Amniotic stem cell (primary cell): ENCODE measurements at places on chromosomes 12 and 14.
A peak's percentile ranks its signal among the peaks of the same experiment; 100 is the strongest.

GRCh38 chr12:105580821-105581352 is 250.4 kb downstream of the C12orf75 start:
- no peak for DNase-seq

DNA sequence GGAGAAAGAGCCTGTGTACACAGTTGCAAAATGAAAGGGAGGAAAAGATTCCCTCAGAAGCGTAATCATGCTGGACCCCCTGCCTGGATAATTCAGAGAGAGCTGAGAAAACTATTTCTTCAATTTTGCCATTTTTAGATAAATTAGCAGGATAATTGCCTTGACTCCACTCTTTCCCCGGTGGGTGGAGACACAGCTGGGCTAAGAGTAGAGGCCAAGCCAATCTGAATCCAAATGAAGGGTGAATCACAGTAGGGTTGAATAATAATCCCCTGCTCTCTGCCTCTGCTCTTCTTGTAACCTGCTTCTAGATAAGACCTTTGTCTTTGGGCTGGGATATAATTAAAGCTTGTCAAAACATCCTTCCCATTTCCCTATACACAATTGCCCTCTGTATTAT is 150.1 kb downstream of the CAPZA3 start:
- DNase-seq: no peak

- DNase-seq: no peak
Measured at GRCh38 chr12:76375470-76375869, 27.3 kb upstream of the BBS10 start.

GRCh38 chr14:74786796-74787315 is 23.7 kb downstream of the YLPM1 start:
- DNase-seq: no peak

- no peak for DNase-seq
Measured at GRCh38 chr12:46921764-46922133, 96.0 kb upstream of the SLC38A4 start.

- no peak for DNase-seq
Measured at GRCh38 chr14:75196468-75196867, 20.1 kb upstream of the TMED10 start.

DNA sequence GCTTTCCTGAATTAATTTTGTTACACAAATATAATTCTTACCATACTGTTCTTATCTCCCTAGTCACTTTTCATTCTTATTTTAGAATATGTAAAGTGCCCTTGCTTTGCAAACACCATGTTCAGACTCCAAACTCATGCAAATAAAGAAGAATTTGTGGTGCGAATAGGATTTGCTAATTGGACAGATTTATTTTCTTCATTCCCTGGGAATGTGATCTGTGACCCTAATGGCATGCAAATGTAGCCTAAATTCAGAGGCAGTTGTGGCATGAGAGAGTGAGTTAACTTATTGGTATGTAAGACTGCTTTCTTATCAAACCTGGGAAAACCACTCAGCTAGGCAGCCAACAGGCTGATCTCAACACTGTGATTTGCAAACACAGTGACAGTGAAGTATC is 10.0 kb downstream of the CAPZA3 start:
- DNase-seq: peak; percentile 32

DNA sequence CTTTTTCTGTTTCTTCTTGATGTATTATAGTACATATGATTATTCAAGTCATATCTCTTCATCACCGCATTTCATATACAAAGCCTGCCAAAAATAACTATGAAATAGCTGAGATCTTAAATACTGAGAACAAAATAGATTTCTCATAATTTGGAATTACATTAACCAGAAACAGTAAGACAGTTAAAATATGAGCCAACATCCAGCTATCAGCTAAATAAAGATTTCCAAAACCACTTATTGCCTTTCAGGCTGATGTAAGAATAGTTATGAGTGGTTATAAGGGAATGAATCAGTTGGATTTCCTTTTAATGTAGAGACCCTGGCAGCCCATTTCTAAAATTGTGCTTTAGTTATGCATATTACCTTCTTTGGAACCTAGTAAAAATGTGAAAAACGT is 47.4 kb downstream of the TMEM117 start:
- no peak for DNase-seq

- DNase-seq: no peak
Measured at GRCh38 chr12:48022180-48022521, 17.9 kb upstream of the COL2A1 start.

DNA sequence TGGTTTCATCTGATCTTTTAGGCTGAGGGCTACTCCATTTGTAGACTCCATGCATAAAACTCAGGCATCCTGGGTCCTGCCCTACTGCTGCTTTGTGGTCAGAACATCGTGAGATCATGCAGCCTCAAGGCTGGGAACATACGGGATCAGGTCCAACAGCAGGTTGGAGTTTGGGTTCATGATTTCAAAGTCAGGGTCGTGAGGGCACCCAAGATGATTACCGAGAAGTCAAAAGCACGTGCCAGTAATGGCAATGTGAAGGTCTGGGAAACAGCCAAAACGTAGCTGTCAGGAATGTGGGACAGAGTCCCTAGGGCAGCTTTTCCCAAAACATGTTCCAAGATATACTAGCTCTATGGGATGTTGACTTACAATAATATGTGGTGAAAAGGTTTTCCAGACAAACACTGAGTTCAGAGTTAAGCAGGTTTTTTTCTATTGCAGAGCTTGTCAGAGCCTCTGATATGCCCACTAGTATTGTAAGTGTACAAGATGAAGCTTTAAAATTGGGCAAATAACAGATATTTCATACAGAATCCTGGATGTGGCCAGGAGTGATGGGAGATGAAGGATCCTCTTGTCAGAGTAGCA is 130.3 kb upstream of the DNM1L start:
- DNase-seq: no peak

- DNase-seq: no peak
Measured at GRCh38 chr14:73231981-73232851, 5.1 kb upstream of the PAPLN start.

DNA sequence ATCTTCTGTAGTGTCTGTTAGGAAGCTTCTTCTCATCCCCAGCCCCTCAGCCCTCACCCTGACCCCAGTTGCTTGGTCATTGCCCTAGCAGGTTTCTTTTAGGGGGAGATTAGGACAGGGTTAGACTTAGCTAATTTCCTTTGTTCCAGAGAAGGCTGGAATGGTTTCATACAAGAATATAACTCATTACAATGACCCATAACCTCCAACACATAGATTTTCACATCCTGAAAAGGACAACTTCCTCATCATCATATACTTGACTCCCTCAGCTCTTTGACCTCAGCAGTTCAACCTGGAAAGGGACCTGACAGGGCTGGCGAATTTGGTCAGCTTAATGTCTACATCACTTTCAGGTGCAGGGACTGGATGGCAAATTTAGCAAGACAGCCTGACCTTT is 8.0 kb upstream of the BHLHE41 start:
- DNase-seq: no peak

DNA sequence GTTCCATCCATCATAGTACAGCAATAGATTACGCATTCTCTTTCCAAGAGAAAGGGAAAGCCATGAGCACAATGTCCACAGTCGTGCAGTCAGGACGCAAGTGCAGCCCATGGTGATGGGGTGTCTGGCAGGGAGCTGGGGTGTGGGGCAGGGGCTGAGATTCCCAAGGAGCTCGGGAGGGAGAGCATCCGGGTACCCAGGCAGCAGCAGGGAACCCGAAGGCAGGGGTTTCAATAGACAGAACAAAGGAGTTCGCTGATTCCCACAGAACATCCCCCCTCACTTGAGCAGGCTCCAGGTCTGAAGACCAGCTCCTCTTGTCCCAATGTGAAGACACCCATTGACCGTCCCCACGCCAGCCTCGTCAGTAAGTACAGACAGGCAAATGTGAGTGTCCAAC is 13.5 kb downstream of the ANHX start:
- DNase-seq: no peak

GRCh38 chr12:41924111-41924510 is 220.6 kb downstream of the GXYLT1 start:
- no peak for DNase-seq

- DNase-seq: no peak
Measured at GRCh38 chr14:77681196-77682157, 26.3 kb downstream of the ALKBH1 start.

DNA sequence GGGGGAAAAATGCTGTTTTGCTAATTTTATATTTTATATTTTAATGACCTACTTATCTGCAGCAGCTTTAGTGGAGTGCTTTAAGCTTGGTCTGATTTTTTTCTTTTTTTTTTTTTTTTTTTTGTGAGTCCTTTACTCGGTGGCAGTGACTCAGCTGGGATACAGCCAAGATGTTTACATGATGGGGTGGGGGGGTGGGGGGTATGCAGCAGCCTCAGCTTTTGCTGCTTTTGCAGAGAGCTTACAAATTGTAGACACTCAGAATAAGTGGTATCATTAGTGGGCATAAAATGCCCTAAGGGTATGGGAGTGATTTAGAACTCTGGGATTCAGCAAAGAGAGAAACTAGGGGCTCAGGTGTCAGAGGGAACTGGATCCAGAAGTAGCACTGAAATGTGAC is 38.2 kb upstream of the ARHGAP5 start:
- no peak for DNase-seq

GRCh38 chr12:52078276-52078675 is 1.2 kb upstream of the SMIM41 start:
- no peak for DNase-seq

DNA sequence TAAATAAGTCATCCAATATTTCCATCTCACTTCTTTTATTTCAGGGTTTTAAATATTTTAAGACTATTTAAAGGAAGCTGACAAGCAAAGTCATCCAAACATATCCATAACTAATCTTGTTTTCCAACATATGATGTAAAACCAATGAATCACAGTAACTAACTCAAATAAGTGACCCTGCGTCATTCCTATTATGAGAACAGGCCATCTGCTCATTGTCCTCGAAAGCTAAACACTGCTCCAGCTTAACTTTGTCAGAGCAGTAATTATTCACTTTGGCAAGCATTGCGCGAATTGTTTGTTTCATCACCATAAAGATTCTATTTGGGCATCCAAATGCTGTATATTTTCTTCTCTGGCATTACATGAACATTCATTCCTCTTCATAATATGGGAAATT is 99.1 kb downstream of the CAPZA3 start:
- no peak for DNase-seq

DNA sequence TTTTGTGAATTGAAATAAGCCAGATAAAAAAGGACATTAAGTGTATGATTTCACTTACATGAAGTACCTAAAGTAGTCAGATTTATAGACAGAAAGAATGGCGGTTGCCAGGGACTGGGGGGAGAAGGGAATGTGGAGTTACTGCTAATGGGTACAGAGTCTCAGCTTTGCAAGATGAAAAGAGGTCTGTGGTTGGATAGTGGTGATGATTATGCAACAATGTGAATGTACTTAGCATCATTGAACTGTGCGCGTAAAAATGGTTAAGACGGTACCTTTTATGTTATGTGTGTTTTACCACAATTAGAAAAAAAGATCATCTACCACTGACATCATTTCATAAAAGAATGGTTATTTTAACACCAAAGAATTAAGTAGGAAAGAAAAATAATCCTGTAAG is 35.9 kb downstream of the RNFT2 start:
- no peak for DNase-seq

- DNase-seq: no peak
Measured at GRCh38 chr14:79656056-79656455, 555.2 kb downstream of the DIO2 start.
